NCI-H1417 (cell line): ENCODE measurements at places on chromosomes 12 and 14.

DNA sequence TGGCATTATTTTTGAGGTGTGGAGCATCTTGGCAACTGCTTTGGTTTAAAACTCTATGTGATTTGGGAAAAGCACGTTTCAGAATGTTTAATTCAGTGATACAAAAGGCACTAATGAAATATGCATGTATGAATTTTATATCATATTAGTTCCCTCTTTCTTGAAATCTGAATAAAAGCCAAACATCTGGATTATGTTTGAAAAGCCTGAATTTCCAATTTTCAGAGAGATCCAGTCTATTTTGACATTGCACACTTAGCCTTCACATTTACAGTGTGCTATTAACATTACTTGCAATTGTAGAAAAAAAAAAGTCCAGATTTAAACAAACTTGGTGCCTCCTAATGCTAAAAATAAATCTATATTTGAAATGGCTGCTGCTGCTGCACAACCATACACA is 219.1 kb upstream of the NPAS3 start:
- DNase-seq = no peak

GRCh38 chr12:42196723-42197603 is 41.1 kb downstream of the YAF2 start:
- no peak for DNase-seq

GRCh38 chr12:50747817-50748216 is 16.1 kb upstream of the ATF1 start:
- no peak for DNase-seq

DNA sequence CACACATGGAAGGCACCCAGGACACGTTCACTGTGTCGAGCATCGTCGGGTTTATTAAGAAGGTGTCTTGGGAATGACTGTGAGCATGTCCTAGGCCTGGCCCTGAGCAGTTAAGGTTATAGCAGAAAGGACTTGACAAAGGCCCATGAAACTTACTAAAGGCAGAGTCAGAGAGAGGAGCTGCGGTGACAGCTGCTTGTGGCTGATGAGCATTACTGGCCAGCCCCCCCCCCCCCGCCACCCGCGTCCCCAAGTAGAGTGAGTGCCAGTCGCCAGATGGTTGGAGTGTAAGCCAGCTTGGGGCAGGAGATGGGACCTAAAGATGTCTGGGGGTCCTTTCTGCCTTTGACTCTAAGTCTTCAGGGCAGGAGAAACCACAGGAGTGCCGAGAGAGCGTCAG is 169.9 kb downstream of the TSPAN9 start:
- no peak for DNase-seq

GRCh38 chr14:42437809-42438208 is 831.1 kb downstream of the LRFN5 start:
- no peak for DNase-seq

DNA sequence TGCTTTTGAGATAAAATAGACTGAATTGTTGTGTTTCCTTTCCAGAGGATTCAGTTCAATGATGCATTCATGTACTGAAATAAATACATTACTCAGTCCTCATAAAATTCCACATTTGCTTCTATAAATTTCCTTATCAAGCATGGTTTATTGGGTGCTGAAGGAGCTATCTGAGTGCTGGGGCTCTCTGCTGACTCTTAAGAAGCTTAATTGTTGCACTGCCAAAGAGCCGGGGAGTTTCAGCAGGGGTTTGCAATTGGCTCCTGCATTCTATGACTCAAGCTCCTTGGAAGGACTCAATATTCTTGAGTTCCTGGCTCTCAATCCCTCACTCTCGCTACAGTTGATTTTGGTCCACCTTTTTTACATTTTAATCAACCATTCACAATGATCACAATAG is 69.8 kb upstream of the PYGL start:
- no peak for DNase-seq

- DNase-seq = peak; percentile 81
These were observed 8.7 kb downstream of the C14orf180 start for GRCh38 chr14:104588066-104588857.

DNA sequence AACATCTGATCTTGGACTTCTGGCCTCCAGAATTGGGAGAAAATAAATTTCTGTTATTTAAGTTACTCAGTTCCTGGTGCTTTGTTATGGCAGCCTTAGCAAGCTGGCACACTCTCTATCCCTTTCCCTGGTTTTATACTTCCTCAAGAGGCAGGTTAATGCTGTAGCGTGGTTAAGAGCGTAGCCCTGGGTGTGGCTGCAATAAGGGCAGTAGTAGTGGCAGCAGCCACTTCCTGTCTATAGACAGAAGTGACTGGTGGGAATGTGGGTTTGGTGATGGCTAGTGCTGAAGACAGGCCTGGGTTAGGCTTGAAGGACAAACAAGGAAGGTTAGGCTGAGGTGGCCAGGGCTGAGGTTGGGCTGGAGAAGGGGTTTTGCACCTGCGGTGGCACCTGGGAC is 3.6 kb upstream of the LGALS3 start:
- no peak for DNase-seq

DNA sequence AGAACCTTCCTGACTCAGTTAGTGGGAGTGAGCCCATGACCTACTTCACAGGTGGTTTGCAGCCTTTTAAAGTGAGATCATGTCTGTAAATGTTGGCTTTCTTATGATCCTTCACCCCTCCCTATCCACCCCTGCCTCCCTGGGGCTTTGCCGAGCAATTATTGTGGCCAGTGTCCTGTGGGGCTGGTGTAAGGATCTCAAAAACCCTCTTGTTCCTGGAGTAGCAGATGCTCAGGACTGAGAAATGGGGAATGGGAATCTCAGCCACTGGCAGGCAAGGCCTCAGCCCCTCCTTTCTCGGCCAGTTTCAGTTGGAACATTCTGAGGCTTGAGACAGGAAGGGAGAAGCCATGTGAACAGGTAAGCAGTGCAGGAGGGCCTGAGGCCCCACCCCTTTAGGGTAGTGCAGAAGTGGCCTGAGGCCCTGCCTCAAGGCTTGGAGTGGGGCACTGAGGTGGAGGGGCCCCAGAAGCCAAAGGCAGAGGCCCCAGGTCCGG is 53.8 kb downstream of the PLEKHG3 start:
- peak; percentile 42 for DNase-seq

- DNase-seq = no peak
These were observed 23.3 kb downstream of the TPCN1 start for GRCh38 chr12:113244478-113244958.

DNA sequence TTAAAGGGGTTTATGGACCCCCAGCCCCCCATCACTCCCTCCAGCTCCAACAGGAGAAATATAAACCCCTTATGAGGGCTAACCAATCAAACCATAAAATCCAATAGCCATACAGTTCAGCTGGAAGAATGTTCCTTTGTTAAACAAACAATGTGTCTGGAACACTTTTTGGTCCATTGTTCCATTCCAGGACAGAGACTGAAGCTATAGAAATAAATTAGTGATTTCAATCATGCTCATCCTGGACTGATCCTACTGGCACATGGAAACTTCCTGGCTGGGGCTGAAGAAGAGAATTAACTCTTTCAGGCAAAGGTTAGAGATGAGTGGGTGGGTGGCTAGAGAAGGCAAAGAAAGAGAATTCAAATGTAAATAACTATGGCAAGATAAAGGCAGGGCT is 63.4 kb downstream of the ANO2 start:
- no peak for DNase-seq

DNA sequence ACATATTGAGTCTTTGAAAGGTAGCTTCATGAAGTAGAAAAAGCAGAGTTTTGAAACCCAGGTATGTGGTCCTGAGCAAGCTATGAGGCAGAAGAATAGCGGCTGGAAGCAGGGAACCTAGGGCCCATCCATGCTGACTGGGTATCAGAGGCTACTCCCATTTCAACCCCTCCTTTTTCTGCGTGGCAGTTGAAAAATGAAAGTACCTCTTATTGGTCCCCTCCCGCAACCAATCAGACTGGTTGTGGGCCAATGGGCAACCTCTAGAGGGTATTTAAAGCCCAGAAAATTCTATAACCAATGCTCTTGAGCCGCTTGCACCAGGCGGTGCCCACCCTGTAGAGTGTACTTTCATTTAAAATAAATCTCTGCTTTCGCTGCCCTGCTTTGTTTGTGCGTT is 1.6 kb upstream of the SNRPF start:
- no peak for DNase-seq

DNA sequence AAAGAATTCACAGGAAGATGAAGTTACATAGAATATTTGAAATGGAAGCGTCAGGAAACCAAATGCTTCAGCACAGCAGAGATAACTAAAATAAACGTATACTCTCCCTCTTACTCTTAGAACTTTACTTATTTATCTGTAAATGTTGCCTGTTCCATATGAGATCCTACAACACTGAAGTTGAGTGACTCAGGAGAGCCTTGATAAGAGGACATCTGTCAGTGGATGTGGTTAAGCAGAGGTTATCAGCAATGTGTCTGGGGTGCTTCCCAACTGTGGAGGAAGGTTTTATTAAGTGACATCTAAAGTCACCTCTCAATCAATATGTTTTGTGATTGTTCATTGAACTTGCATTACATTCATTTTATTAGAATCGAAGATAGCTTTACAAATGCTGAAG is 81.9 kb downstream of the NEDD1 start:
- no peak for DNase-seq

GRCh38 chr12:75759842-75760572 is 248.6 kb upstream of the KRR1 start:
- no peak for DNase-seq

- DNase-seq = no peak
These were observed 467.5 kb downstream of the ZFP36L1 start for GRCh38 chr14:68325267-68325807.

DNA sequence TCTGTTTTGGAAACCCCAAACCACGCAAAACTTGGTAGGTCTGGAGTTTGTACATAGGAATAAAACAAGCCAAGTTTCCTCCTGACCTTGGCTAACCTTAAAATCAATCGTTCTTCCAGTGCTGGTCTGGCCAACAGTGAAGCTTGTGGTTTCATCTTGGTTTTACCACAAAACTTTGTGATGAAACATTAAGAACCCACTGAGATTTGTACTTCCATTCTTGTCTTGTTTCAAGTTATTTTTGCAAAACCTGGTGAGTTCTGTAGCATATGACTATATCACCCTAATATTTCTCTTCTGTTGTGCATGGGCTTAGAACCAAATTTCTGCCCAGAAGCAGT is 26.4 kb downstream of the SIX1 start:
- DNase-seq = no peak

GRCh38 chr12:67918441-67918840 is 70.8 kb upstream of the IFNG-AS1 start:
- no peak for DNase-seq

GRCh38 chr14:74217672-74218448 is 21.4 kb upstream of the VSX2 start:
- peak; percentile 79 for DNase-seq

- peak; percentile 98 for DNase-seq
These were observed 15.9 kb downstream of the NCOR2 start for GRCh38 chr12:124551268-124552144.
